ENCODE measurements at places on chromosomes 5 and 9. TPM values are rescaled to one million over a fixed set of nuclear protein-coding genes. Genes with fewer than 3 reads are reported as not detected.

Gene CD14
- total RNA-seq, result 25.9 TPM

Gene INSL6
- total RNA-seq, result not detected

Gene SNCAIP
- 6.8 TPM for total RNA-seq

Gene PCDHGB4
- total RNA-seq, result 11.3 TPM

Gene GALNT12
- total RNA-seq, result 3.4 TPM

Gene PCDHA9
- 3.6 TPM for total RNA-seq

Gene TTC39B
- 24.3 TPM for total RNA-seq
